Smooth muscle cell of the brain vasculature (primary cell): ENCODE measurements at places on chromosomes 6 and 20.

- no peak for DNase-seq
Observed at GRCh38 chr6:136471372-136471771, 78.8 kb downstream of the MAP7 start.

GRCh38 chr6:13089296-13089994 is 238.9 kb downstream of the TBC1D7 start:
- no peak for DNase-seq

DNA sequence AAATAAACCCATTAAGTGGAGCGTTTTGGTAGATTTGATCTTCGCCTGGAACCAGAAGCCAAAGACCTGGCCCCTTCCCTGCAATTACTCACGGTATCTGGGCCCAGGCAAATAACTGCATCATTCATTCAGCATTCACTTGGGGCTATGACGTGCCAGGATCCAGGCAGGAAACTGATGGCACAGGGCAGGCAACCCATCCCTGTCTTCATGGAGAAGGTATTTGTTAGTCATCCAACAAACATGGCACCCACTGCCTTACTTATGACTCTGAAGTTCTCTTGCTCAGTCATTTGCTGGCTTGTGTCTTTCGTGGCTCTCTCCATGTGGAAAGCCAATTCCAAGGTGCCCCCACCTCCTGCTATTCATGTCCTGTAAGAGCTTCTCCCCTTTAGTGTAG is 232.4 kb downstream of the BMP7 start:
- no peak for DNase-seq

GRCh38 chr6:153568628-153569027 is 437.5 kb upstream of the RGS17 start:
- DNase-seq = peak; percentile 7

GRCh38 chr20:2220298-2220697 is 75.5 kb upstream of the TGM3 start:
- no peak for DNase-seq

- no peak for DNase-seq
Observed at GRCh38 chr20:14093652-14094051, 98.3 kb downstream of the MACROD2 start.

- no peak for DNase-seq
Observed at GRCh38 chr6:158737082-158737709, 82.0 kb downstream of the EZR start.

DNA sequence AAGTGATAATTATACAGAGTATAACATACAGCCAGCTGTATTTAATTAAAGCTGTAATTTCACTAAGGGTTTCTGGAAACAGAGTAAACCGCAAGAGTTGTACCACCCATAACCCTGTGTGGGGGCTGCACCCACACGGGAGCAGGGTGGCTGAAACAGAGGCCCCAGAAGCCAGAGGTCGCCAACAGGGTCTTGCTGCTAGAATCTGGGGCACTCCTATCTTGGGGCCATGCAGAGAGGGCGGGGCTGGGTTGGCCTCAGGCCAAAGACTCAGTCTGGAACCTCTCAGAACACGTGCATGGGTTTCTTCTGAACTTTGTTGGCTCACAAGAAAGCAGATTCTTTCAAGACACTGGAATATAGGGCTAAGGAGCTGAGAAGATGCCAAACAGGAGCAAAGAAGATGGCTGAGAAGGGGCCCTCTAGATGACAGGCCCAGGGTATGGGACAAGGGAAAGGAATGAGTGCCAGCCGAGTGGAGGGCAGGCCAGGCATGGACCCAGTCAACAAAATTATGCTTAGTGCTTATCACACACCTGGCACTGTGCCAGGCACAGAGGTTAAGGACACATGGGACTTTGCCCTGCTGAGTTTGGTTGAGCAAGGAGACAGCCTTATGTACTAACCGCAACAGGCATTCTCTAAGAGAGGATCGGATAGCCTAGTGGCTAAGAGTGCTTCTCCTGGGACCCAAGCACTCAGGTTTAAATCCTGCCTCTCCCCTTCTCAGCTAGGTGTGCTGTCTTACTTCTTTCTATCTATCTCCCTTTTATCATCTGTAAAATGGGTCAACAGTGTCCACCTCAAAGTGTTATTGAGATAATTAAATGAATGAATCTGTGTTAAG is 96.6 kb upstream of the FOXP4 start:
- no peak for DNase-seq

DNA sequence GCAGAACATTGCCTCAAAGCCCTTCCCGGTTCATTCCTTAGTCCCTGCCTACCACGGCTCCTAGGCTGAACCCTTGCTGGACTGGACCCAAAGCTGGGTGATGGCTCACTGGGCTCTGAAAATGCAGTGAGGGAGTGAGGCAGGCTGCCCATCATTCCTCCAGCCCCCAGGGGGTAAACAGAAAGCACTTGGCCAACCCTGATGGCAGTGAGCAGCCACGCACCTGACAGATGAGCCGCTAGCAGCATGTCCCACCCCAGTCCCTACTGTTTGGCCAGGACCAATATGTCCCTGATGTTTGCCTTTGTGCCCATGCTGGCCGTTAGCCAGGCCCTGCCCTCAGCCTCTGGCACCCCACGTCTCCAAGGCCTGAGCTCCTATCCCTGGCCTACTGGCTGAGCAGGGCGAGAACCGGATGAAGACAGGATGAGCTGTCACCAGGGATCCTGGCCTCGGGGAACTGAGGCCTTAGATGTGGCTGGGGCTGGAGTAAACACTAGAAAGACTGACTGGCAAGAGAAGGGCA is 19.4 kb upstream of the BAK1 start:
- no peak for DNase-seq
